NCI-H774 (cell line): ENCODE measurements at places on chromosomes 3 and 15.

GRCh38 chr3:85627932-85628331 is 669.1 kb downstream of the CADM2 start:
- no peak for DNase-seq

DNA sequence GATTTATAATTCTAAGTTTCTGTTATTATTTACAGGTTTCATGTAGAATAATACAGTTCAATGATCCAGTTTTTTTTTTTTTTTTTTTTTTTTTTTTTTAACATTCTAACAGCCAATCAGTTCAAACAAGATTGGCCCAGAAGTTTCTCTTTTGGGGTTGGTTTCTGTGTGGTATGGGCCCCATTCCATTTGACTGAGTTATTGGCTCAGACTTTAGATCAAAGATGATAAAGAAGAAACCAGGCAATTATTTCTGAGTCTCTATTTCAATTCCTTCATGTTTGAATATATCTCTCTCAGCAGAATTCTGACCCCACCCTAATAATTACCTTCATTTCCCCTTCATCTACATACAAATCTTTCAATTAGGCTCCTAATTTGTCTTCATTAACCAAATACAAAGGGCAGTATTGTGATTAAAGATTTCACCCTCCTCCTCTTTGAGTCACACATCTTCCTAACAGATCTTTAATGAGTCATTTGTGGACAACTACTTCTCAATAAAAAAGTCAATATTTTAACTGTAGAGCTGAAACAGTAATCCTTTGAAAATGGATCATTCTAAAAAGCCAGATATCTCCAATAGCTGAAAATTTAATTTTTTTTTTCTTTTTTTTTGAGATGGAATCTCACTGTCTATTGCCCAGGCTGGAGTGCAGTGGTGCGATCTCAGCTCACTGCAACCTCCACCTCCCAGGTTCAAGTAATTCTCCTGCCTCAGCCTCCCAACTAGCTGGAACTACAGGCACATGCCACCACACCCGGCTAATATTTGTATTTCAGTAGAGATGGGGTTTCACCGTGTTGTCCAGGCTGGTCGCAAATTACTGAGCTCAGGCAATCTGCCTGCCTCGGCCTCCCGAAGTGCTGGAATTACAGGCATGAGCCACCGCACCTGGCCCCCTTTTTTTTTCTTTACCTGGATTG is 878.8 kb downstream of the NAALADL2 start:
- DNase-seq = no peak

GRCh38 chr15:52698514-52698913 is 19.3 kb upstream of the ATOSA start:
- DNase-seq = no peak

- no peak for DNase-seq
Measured at GRCh38 chr3:38536671-38537070, 40.5 kb downstream of the EXOG start.

- DNase-seq = no peak
Measured at GRCh38 chr3:58560771-58561311, 16.4 kb downstream of the FAM107A start.

GRCh38 chr15:74500401-74500800 is 39.4 kb upstream of the UBL7 start:
- DNase-seq = no peak

- DNase-seq = no peak
Measured at GRCh38 chr3:183202004-183202722, 39.6 kb upstream of the LAMP3 start.

- no peak for DNase-seq
Measured at GRCh38 chr3:134636406-134636805, 14.4 kb downstream of the KY start.

- no peak for DNase-seq
Measured at GRCh38 chr3:153290268-153291015, 128.4 kb downstream of the RAP2B start.

- no peak for DNase-seq
Measured at GRCh38 chr3:101656651-101657050, 20.3 kb downstream of the ZBTB11 start.

DNA sequence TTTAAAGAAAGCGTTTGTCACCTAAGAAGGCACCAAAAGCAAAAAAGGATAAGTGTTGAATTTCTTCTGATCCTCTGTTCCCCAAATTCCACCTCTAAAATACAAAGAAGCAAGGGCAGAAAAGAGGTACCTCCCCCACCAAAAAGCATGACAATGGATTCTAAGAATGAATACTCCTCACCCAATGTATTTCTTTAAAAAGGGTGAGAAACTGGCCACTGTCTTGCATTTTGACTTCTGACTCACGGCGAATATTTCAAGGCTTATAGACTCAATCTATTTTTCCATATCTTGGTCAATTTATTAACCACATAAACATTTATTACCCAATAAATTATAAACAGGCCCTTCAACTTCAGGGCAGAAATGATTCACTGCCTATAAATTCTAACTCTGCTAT is 131.1 kb downstream of the NR1I2 start:
- DNase-seq = no peak

DNA sequence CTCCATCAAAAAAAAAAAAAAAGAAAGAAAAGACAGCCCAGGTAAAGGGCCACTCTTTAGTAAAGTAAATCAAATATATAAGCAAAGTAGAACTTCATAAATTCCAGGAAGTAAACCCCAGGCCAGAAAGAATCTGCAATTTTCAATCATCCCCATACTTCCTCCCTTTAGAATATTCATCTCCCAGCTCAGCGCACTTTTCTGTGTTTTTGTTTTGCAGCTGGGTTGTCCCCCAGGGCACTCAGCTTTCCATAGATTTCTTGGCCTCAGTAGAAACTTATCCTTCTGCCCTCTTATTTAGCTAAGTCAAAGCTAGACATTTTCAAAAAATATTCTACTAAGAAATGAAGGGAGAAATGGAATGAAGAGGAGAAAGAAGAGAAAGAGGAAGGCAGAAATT is 24.0 kb upstream of the SPRED1 start:
- DNase-seq = no peak

GRCh38 chr3:139122221-139122581 is 77.5 kb upstream of the PRR23C start:
- DNase-seq = no peak

DNA sequence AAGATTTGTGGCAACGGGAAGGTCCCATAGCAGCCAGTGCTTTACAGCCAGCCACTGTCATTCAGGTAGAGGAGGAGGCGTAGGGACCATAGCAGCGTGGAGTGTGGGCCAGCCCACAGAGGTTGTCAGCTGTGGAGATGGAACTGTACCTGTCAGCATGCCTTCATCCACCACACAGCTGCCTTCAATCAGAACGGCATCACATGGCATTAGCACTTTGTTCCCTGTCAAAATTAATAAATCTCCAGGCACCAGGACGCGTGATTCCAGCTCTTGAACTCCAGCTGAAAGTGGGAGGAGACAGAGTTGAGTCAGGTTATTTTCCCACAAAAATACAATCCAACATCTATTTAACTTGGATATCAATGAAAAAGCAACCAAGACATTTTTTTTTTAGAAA is 84.0 kb downstream of the ATP13A4 start:
- DNase-seq = no peak

DNA sequence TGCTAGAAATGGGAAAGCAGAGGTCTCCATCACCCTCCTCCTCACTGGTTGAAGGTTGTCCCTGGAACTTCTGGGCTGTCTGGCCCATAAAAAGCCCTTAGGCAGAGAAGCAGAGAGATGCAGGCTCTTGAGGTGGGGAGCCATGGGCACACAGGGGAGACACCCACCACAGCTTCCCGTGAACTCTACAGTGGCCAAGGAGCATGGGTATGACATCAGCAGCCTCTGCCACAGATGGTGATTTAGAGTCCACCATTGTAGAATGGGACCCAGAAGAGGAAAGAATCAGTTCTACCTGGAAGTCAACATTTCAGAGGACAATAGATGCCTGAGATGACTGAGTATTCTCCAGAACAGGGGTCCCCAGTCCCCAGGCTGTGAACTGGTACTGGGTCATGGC is 105.6 kb upstream of the LRRN1 start:
- DNase-seq = no peak

DNA sequence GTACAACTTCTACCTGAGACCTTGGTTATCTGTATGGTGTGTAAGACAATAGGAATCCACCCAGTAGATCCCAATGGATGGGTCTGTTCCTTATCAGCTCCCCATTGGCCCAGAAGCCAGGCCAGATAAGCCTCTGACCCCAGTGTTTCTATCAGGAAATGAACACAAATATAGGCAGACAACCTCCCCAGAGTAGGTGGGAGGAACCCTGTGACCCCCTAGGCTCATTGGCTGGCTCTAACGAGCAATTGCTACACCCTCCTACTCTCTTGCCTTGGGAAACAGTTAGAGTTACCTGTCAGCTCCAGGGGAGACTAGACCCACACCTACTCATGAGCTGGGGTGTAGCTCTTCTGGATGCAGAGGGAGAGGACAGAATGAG is 299.9 kb downstream of the UACA start:
- no peak for DNase-seq

- peak; percentile 80 for DNase-seq
Measured at GRCh38 chr3:193040836-193041672, 123.4 kb upstream of the MB21D2 start.

GRCh38 chr15:95286352-95286880 is 1044.1 kb upstream of the NR2F2 start:
- DNase-seq = no peak

GRCh38 chr15:52020221-52021085 is 1.4 kb downstream of the MAPK6 start:
- DNase-seq = no peak

DNA sequence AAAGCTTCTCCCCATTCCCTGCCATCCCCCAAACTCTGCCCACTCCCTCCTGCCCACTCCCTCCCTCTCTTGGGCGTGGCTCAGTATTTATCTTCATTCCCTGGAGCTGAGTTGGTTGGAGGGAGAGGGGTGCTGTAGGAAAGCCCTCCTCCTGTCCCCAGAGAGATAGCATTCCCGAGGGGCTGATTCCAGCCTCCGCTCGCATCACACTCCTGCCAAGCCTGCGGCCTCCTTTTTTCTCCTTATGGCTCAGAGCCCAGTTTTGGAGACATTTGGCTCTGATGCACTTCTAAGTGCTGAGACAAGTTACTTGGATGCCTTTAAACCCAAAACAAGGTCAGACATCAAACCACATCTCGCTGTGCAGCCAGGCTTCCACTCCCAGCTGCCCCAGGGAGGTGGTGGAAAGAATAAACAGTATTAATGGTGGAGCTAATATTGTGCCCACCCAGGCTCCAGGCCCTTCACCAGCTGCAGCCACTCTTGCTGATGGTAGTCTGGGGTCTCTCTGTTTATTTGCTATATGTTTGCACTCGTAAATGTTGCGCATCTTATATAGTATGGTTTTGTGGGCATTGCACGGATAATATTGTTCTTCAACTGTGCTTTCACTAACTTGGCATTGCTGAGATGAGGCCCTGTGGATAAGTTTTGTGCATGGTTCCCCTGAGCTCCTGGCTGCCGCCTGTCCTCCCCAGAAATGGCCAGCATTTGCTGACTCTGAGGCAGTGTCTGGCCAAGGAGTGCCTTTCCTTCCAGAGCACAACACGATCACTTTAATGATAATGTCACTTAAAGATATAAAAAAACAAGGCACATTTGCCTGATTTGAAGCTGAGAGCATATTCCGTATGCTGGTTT is 157.2 kb downstream of the LRRC28 start:
- DNase-seq = no peak

DNA sequence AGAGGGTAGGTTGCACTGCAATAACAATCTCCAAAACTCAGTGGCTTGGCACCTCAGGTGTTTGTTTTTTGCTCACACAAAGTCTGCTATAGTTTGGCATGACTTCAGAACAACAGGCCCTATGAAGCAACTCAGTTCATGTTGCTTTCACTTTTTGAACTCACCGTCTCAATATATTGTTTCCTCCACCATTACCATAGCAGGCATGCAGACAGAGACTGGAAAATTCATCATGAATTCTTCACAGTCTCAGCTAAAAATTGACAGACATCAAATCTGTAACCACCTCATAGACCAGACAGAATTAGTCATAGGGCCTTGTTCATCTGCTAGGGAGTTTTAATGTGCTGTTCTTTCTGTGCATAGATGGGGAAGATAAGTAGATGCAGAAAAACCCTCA is 161.4 kb upstream of the POU1F1 start:
- no peak for DNase-seq

GRCh38 chr3:124837730-124838186 is 49.4 kb downstream of the ITGB5 start:
- no peak for DNase-seq

DNA sequence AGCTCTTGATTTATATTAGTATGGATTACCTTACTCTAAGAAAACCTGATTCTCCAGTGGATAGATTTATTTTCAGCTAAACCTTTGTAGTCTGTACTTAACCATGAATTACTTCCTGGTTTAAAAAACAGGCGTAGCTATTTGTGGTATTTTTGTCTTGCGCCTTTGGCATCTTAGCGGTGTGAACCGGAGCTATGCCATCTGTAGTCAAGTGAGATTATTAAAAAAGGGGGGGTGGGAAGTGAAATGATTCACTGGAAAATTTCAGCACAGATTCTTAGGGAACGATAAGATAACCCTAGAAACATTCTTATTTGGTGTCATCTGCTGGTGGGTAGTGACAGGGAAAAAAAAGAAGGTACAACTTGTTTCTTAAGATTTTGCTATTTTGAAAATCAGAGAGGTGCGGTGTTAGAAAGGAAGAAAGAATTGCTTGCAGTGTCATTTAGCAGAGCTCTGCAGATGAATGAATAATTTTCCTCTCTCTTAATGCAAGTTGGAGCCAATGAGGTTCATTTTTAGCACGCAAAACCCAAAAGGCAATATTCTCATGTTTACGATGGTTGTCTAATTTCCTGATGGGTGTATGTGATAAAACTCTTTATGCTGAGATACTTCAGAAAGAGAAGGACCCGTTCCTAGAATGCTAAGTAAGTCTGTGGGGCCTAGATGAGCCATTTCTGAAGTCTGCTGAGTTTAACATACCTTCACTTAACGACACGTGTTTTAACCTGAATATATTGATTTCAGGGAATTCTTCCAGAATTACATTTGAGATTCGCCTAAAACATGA is 44.0 kb downstream of the PSMD6 start:
- DNase-seq = no peak

GRCh38 chr15:60155661-60156060 is 151.6 kb downstream of the FOXB1 start:
- DNase-seq = no peak

GRCh38 chr3:99856437-99857220 is 39.0 kb downstream of the CMSS1 start:
- no peak for DNase-seq

DNA sequence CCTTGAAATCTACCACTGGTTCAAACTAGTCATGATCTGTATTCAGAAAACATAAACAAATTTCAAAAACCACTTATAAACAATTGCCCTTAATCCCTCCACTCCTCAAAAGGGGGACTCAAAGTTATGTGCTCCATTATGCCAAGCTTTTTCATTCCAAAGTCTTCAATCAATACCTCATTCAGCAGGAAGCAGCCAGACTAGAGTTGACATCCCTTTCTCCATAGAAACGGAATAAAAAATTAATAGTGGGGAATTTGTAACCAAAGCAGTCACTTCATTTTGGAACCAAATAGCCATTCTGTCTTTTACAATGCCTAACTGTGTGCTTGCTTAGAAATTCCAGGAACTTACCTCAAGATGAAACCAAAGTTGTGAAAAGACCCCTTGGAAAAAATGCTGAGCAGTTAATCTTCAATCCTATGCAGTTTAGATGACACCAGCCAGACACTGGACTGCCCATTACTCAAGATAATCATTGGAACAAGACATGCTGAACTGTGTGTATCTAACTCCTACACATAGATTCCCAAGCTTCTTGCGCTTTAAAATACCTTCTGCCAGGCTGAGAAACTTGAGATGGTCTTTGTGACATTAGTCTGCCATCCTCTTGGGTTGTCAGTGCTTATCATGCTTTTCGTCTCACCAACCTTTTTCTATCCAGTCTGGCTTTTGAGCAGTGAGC is 406.2 kb downstream of the PLOD2 start:
- no peak for DNase-seq

- DNase-seq = no peak
Measured at GRCh38 chr3:149506965-149507364, 32.5 kb downstream of the TM4SF4 start.
